Endodermal cell (in vitro differentiated cells): ENCODE measurements at places on chromosomes 1 and 21. TPM values are rescaled to one million over a fixed set of nuclear protein-coding genes. Genes with fewer than 3 reads are reported as not detected.
A peak's percentile ranks its signal among the peaks of the same experiment; 100 is the strongest.

Gene SLC2A5
- total RNA-seq: not detected in 3 replicates

Gene FAM229A
- total RNA-seq: 6.8 to 8.7 TPM (median 8.4 TPM) in 3 replicates

- H3K4me1 ChIP-seq: no peaks in the 10 kb centered on the region
- no peaks in the 10 kb centered on the region for H3K27me3 ChIP-seq
- DNase-seq: no peak
- H3K27ac ChIP-seq: no peak overlapping the region
- H3K36me3 ChIP-seq: peaks cover 6% of the 10 kb centered on the region
- H3K4me3 ChIP-seq: peak overlapping the region; percentile 89
Measured at GRCh38 chr1:193103759-193104501, 1.3 kb downstream of the GLRX2 start.

Gene SLC30A10
- 0.09 and 0.20 TPM in 2 replicates for total RNA-seq

Gene CDC20
- 120 to 170 TPM (median 149 TPM) in 3 replicates for total RNA-seq

Gene FAM163A
- total RNA-seq: 0.12 TPM in 1 of 3 replicates, not detected in the others

Gene EGLN1
- 12.2 to 97.6 TPM (median 12.6 TPM) in 3 replicates for total RNA-seq
